Thoracic aorta (tissue), 2 donors: ENCODE measurements at places on chromosomes 6 and 20.

- DNase-seq = no peak
Observed at GRCh38 chr6:154157082-154157481, 118.0 kb downstream of the OPRM1 start.

- no peak for DNase-seq
Observed at GRCh38 chr6:3412779-3413500, 43.9 kb downstream of the SLC22A23 start.

DNA sequence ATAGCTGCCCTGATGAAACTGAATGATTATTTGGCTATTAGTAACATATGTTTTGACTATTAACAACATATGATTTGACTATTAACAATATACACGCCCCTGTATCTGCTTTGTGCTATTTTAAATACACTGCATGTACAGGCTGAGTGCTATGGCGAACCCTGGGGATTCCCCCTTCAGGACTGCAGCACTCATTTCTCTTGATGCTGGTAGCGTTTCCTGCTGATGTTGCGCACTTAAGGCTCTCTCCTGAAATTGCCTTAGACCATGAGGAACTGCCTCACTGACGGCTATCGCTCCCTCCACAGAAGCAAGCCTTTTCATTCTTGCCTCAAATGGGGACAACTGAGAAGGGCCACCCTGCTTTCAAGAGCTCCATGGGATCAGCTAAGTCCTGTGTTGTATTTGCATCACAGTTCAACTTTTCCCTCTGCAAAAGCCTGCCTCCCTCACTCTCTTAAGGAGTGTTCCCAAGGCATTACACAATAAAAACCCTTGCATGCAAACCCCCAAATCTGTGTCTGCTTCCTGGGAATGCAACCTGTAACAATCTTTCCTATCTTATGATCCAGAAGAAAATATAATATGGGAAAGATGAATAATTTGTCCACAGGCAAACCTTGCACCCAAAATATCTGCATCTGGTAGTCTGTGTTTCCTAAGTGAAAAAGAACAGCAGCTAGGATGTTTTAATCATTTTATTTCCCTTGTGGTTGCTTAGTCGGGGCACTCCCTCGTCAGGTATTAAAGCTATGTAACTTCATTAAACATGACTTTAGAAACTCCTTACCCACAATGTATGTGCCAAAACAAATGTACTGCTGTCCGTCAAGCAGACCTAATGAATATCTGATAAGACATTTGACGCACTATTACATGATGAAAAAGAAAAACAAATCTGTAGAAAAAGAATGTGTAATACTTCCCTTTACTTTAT is 456.4 kb downstream of the COL12A1 start:
- no peak for DNase-seq

- no peak for DNase-seq
Observed at GRCh38 chr6:47292944-47293343, 16.8 kb downstream of the TNFRSF21 start.

DNA sequence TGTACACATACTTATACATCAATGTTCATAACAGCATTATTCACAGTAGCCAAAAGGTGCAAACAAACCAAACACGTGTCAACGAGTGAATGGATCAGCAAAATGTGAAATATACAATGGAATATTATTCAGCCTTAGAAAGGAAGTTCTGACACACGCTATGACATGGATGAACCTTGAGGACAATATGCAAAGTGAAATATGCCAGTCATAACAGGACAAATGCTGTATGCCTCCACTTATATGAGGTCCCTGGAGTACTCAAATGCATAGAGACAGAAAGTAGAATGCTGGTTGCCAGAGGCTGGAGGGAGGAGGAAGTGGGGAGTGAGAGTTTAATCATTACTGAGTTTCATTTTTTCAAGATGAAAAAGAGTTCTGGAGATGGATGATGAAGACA is 37.8 kb upstream of the IGF2R start:
- DNase-seq = no peak

GRCh38 chr20:3461911-3462677 is 8.7 kb upstream of the ATRN start:
- no peak for DNase-seq

DNA sequence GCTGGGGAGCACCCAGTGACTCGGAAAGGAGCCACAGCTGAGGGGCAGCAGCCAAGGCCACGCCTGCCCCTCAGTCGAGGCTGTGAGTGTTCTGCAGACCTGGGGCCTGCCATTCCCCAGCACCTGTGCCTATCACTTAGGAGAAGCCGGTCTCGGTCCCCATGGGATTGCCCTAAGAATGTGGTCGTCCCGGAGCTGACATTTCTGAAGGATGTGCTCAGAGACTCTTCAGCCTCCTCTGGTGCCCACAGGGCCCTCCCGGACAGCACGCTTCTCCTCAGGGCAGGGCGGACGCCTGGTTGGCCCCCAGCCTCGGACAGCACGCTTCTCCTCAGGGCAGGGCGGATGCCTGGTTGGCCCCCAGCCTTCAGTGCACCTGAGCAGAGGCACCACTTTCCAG is 223.9 kb downstream of the ERMARD start:
- no peak for DNase-seq

DNA sequence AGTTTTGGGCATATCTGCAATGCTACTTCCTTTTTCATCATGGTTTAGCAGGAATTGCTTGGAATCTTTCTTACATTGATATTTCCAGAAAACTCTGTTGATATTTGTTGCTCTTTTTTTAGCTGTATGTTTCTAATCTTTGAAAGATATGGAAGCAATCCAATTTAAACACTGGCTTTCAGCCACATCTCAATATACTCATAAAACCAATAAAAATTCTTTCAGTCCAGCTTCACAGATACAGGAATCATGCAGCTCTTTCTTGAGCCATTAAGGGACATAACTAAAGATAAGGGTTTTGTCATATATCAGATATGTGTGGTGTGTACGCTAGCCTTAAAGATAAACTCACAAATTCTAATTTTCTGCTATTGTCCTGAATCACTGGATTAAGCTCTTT is 47.4 kb downstream of the PKIB start:
- no peak for DNase-seq
